ENCODE measurements at places on chromosomes 2 and 18.

DNA sequence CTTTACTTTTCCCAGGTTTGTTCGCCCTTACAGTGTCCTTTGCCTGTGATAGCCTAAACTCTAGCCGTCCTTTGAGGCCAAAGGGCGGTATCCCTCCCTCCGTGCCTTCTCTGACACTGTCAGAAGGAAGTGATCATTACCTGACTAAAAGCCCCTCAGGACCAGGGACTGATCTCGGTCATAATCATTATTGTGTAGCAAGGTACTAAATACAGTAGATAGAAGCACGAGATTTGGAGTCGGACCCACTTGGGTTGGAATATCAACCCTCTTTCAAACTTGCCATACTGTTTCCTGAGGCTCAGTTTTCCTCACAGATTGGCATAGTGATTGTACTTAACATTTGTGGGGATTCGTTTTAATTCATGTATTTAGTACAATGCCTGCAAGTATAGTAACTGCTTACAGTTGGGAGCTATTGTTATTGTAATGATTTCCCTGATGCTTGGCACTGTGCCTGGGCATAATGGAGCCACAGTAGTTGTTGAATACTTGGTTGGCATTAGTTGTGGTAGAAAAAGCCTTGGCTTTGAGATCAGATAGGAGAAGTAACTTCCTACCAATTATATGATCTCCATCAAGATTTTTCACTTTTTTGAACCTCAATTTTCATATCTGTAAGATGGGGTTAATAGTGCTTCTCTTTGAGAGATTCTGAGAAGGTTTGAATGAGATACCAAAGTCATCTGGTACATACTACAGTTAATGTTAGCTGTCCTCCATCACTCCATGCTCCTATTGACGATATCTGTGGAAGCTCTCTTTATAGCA, 836 bp downstream of the STK11IP start:
- no peak for DNase-seq

- peak; percentile 71 for DNase-seq
Measured at GRCh38 chr2:134021830-134022524, 231.9 kb upstream of the MGAT5 start.

GRCh38 chr18:6708890-6709289, 20.6 kb upstream of the ARHGAP28 start:
- DNase-seq = no peak

- no peak for DNase-seq
Measured at GRCh38 chr18:29188760-29189159, 1011.8 kb upstream of the CDH2 start.

DNA sequence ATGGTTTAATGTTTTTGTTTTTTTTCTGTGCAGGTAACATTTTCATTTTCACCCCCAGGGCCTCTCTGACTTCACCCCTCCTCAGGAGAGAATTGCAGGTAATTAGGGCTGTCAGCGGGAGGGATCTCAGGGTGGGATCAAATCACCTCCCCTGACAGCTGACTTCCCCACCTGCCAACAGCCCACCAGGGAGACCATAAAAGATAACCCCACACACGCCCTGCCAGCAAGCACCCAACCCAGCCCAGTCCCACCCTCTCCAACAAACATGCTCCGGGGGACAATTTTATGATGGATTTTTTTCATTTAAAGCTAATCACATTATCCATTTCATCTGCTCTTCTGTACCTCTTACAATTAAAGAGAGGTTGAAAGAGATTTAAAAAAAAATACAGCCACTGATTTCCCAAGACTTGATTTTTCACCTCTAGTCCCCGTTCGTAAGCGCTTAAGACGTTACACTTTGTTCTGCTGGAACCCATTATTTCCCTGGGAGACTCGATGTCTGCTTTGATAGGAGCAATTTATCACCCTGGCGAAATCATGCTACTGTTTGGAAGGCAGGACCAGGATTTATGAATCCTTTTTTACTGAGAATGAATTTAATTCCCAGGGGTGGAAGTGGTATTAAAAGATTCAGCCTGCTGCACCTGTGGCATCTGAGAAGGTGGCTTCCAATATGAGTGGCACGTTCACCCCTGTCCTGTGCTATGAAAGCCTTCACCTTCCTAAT, 232.9 kb upstream of the ID2 start:
- DNase-seq = no peak

- peak; percentile 98 for DNase-seq
Measured at GRCh38 chr18:55997151-55997561, 409.2 kb upstream of the TCF4 start.

- DNase-seq = no peak
Measured at GRCh38 chr2:189661957-189662321, 680 bp downstream of the ASNSD1 start.

GRCh38 chr2:122634256-122634655, 878.8 kb downstream of the TSN start:
- no peak for DNase-seq

All from MV-4-11 (cell line).